ENCODE measurements at places on chromosomes 2 and 18.

GRCh38 chr2:222722327-222722946 is 51.0 kb downstream of the MOGAT1 start:
- peak; percentile 85 for DNase-seq

- no peak for DNase-seq
Observed at GRCh38 chr2:60416221-60417008, 137.0 kb downstream of the BCL11A start.

DNA sequence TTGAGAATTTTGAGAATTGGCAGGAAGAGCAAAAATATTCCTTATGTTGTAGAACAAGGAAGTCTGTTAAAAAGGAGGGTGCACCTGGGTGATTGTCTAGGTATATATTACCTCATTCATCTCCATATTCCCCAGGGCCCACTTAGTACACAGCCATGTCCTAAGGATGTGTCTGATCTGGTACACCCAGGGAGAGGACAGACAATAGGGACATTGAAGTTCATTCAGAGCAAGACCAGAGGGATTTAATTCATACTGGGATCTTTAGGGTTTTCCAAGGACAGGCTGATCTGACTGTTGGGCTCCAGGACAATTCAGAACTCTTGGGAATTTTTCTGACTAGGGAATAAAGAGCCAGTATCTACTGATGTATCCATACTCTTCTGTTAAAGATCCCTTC is 112.1 kb downstream of the PHLPP1 start:
- DNase-seq, result no peak

DNA sequence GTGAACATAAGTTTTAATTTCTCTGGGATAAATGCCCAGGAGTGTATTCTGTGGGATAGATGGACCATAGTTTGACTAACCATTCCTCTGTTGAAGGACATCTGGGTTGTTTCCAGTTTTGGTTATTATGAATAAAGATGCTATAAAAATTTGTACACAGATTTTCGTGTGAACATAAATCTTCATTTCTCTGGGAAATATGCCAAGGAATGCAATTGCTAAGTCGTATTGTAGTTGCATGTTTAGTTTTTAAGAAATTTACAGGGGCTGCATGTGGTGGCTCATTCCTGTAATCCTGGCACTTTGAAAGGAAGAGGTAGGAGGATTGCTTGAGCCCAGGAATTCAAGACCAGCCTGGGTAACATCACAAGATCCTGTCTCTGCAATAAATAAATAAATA is 6.9 kb upstream of the SLC11A1 start:
- peak; percentile 71 for DNase-seq

GRCh38 chr18:6056171-6056910 is 161.0 kb upstream of the TMEM200C start:
- no peak for DNase-seq

DNA sequence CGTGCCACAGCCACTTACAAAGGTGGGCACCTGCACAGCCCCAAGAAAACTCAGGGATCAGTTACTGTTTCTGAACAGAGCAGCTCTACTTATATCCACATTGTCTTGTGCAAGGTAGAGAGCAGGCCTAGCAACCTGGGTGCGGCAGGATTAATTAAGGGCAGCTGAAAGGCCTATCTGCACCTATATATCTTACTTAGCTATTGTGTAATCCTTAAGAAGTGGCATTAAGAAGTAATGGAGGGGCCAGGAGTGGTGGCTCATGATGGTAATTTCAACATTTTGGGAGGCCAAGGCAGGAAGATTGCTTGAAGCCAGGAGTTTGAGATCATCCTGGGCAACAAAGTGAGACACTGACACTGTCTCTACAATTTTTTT is 12.8 kb upstream of the ARL5A start:
- no peak for DNase-seq

DNA sequence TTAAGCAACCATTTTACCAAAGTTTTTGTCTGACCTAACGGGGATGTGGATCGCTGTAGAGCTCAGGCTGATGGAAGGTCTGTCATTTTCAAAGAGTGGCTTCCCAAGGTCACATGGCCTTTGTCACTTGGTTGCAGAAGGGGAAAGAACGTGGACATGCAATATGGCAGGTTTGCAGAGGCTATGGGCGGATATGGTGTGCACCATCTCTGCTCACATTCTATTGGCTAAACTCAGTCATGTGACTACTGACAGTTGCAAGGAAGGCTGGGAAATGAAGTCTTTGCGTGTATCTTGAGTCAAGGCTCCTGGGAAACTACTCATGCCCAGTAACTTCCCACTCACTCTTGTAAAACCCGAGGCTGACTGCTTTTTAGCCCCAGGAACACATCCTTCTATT is 96.8 kb downstream of the ST6GAL2 start:
- no peak for DNase-seq

DNA sequence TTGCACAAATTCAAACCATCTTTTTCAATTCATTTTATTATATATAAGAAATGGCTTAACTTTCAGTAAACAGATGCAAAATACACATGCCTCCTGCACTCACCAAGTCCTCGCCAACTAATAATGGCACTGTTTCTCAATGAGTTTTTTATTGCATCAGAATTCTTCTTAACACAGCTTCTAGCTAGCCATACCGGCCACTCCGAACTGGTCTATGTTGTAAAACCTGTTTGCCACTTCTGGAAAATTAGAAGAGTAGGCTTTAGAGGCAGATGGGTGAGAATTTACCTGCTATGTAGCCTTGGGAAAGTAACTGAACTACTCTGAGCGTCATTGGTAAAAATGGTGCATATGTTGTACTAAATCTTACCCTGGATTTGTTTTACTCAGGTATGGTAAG is 100.6 kb upstream of the LHCGR start:
- DNase-seq, result no peak

GRCh38 chr18:71743634-71744033 is 800.5 kb downstream of the CBLN2 start:
- no peak for DNase-seq

DNA sequence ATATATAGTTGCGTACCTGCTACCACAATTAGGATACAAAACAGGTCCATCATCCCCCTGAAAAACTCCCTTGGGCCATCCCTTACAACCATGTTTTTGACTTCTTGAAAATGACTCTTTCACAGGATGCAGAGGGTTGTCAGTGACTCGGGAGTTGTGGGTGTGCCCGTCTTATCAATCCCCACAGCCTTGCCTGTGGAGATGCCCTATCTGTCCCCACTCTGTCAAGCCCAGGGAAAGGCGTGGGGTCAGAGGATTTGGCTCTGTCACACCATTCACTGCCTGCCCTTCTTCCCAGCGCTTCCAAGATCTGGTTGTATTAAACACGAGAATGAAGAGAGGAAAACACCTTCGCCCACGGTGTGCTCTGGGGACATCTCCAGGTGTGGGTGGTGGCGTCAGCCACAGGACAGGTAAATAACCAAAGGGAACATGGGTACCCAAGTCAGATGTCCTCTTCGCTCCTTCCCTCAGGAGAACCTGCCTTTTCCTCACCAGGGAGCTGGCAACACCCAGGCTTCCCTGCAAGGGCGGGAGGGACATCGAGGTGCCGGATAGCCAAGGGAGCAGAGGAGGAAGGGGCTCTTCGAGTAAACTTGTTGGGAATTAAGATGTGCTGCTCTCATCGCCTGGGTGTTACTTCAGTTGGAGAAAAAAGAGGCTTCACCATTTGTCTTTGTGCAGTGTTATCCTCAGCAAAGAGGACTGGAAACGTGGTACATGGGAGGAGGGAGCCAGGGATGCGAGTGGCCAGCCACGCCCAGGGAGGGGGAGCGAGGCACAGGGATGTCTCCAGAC is 100.3 kb downstream of the B3GNT2 start:
- no peak for DNase-seq

DNA sequence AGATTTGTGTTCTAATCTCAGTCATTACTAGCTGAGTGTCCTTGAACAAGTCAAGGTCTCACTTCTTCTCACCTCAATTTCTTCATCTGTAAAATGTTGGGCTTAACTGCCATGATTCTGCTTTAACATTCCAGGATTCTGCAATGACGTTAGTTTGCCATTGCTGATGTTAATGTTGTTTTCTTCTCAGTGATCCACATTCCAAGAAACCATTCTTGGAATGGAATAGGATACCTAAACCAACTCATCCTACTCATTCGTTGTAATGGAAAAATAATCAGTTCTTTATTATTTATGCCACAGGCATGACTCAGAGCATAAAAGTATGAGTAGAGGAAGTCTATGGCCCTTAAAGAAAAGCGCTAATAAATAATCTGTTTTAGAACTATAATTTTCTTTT is 140.2 kb upstream of the ETAA1 start:
- peak; percentile 36 for DNase-seq

- DNase-seq, result no peak
Observed at GRCh38 chr2:48471048-48471474, 58.9 kb upstream of the STON1 start.

DNA sequence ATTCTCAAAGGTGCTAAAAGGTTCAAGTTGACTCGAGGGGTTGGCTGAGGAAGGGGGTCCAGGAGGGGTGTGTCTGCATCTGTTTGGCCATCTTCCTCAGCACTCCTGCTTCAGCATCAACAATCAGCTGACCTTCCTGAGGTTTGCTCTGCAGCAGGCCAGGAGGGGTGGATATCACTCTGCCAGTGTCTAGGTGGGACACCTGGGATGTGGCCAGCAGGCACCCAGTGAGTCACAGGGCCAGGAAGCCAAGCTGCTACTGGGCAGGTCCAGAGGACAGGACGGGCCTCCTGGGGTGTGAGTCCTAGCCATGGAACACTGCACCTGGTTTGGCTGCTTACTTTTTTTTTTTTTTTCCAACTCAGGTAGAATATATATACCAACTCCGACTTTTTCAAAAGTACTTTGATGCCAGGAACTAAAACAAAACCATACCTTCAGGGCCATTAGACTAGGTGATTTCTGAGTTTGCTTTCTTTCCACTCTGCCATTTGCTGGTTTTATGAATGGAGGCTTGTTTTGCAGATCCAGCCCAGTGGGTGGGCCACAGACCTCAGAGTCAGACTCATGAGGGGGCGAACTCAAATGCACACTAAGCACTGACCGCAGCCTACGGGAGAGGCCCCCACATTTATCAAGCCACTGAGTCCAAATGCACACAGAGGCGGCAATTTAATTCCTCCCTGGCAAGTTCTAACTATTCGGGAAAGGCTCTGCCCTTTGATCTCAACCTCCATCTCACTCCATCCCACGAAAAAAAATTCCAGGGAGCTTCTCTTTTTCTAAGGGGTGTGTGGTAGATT is 76.0 kb downstream of the UXS1 start:
- no peak for DNase-seq

DNA sequence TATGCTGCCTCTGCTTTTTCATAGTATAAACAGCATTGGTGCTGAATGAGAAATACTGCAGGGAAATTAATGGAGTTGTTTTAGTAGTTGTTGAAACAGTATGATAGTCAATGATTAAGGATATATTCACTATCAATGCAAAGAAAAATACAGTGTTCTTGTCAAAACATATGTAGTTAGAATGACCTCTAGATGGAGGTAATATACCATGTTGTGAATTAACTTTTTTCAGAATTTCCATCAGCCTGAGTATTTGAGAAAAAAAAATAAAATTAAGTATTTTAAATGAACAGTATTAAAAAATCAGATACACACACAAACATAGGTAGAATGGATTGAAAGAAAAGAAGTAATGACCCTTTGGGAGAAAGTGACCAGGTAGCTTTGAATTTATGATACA is 59.5 kb downstream of the RMDN2 start:
- DNase-seq, result no peak

GRCh38 chr2:156331572-156332283 is 793 bp downstream of the NR4A2 start:
- DNase-seq, result no peak

- no peak for DNase-seq
Observed at GRCh38 chr2:122491011-122491410, 735.6 kb downstream of the TSN start.

- no peak for DNase-seq
Observed at GRCh38 chr18:39574897-39575296, 2009.3 kb upstream of the CELF4 start.

DNA sequence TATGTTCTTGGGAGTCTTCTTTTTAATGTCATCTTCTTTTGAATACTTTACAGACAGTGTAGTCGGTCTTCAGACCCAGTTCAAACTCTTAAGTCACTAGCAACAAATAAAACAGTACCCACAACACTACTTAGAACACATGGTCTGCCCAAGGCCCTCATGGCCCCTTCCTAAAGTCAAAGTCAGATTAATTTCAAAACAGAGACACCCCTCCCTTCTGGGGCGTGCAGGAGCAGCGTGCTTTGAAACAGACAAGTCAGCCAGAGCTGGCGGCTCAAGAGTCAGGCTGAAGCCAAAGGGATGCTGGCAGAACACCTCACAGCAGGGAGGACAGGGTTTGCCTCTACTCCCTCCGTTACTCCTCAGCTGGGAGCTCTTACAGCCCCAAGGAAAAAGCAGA is 77.5 kb downstream of the TFCP2L1 start:
- DNase-seq, result no peak

DNA sequence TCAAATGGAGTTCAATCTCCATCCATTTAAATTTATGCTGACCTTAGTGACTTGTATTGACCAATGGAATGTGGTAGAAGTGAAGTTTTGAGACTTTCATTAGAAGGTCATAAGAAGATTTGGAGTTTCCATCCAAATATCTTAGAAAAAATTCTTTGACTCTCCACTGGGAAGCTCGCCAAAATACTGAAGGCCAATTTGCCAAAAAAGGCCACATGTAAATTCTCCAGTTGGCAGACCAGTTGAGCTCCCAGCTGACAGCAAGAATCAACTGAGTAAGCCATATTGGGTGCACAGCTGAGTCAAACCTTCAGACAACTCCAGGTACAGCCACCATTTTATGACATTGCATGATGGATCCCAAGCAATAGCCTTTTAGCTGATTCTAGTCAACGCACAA is 228.3 kb upstream of the SETBP1 start:
- no peak for DNase-seq

DNA sequence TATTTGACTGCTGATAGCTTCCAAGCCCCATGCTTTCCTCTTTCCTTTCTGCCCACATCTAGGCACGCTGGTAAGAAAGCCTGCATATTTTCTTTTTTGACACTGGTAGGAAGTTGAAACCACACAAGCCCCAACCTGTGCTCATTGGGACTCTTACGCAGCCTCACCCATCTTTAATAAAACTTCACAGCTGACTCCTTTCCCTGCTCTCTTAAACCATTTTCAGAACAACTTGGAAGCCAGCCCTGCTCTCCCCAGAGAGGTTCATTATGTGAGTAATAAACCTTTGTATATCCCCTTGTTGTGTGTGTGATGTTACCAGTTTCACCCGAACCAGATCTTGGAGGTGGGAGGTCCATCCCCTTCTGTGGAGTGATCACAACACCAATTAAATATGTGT is 268.4 kb downstream of the GPD2 start:
- no peak for DNase-seq

DNA sequence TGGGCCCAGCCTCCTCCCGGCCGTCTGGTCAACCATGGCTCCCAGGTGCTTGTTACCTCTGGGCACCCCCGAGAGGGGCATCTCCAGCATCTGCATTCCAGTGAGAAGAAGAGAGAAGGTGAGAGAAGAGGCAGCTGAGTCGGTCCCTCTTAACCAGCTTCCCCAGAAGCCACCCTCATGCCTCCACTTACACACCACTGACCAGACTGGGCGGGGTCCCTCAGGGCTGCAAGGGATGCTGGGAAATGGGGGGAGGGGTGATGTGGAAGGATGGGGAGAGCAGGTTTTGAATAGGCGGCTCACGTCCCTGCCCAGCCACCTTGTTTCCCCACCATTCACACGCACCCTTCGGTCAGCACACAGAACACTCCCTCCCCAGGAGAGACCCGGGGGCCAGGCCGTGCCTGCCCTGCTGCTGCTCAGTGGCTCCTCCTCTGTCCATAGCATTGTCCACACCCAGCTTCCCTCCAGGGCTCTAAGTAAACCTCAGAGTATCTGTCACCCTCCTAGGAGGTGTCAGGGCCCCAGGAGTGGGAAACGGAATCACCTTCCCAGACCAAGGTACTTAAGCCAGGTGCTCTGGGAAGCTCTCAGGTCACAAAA is 34.7 kb downstream of the GBX2 start:
- no peak for DNase-seq

Measured in fibroblast of skin of left biceps (primary cell).